ENCODE measurements at places on chromosomes 6 and 20. TPM values are rescaled to one million over a fixed set of nuclear protein-coding genes. Genes with fewer than 3 reads are reported as not detected.
A peak's percentile ranks its signal among the peaks of the same experiment; 100 is the strongest.

Gene LY6G5C
- total RNA-seq = 5.0 TPM

Gene SPTLC3
- 5.0 TPM for total RNA-seq

Gene PCK1
- not detected for total RNA-seq

Gene BICRAL
- 12.7 TPM for total RNA-seq

Gene GSTA1
- not detected for total RNA-seq

DNA sequence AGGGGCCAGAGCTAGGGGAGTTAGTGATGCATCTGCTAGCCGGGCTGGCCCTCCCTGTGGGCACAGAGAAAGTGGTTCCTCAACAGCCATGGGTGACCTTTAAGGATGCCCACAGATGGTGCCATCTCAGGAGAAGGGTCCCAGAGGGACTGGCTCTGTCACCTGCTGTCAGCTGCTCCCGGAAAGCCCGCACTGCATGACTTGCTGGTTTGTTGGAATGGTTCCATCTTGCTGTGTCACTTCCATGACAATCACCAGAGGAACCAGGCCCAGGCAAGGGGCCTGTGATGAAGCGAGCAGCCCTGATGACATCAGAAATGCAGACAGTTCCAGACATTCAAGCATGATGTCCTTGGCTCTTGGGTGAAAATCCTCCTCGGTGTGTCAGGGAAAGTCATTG lies 125.2 kb downstream of the PHACTR3 start:
- no peaks in the 10 kb centered on the region for H3K4me1 ChIP-seq
- H3K27me3 ChIP-seq = no peaks in the 10 kb centered on the region
- H3K4me3 ChIP-seq = no peak overlapping the region
- no peak overlapping the region for H3K27ac ChIP-seq

GRCh38 chr6:24902782-24903181 lies 33.0 kb downstream of the RIPOR2 start:
- H3K27me3 ChIP-seq = no peaks in the 10 kb centered on the region
- no peak for DNase-seq
- H3K27ac ChIP-seq = no peak overlapping the region
- no peak overlapping the region for H3K4me3 ChIP-seq

Gene EDN3
- not detected for total RNA-seq

DNA sequence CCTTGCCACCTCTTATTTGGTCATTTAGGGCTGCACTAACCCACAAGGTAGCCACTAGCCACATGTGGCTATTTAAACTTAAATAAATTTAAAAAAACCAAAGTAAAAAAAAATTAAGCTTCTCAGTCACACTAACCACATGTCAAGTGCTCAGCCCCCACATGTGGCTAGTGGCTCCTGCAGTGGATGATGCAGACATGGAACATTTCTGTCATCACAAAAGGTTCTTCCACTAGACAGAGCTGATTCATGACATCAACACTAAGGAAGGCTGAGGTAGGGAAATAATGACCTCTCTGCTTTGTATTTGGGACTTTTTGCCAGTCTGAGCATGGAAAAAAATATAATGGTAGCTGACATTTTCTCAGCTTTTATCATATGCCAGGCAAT lies 173.0 kb upstream of the FERMT1 start:
- no peaks in the 10 kb centered on the region for H3K27me3 ChIP-seq
- no peak overlapping the region for H3K27ac ChIP-seq
- no peak overlapping the region for H3K4me3 ChIP-seq
- DNase-seq = no peak
- H3K36me3 ChIP-seq = no peaks in the 10 kb centered on the region

DNA sequence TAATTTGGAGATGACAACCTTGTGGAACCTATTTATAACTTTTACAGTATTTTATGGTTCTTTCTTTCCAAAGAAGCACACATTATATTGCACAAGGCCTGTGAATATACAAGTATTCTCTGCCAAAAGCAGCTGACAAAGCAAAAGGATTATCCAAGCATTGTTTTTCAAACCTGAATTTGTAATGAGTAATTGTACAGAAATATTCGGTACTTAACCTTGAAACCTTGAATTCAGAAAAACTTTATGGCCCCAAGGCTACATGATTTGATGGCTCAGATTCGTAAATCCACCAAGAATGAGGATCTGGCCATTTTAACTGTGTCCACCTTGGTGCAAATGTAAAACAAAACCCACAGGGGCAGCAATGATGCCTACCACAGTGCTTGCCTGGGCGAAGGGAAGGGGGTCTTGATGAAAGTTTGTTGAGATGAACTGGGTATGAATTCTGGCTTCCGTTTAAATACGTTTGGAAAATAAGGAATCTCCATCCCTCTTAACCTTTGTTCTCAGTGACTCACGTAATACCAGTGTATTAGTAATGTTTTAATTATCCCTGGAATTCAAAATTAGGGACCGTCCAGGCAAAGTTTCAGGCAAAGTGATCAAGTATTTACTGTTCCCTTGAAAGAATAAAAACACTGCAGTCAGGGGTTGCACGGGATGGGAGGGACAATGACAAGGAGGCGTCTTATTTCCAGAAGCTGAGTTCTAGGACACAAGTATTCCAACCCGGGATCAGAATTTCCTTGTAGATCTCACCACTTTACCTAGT lies 2.7 kb upstream of the RBM24 start:
- no peaks in the 10 kb centered on the region for H3K36me3 ChIP-seq
- H3K27me3 ChIP-seq = no peaks in the 10 kb centered on the region
- no peak for DNase-seq

DNA sequence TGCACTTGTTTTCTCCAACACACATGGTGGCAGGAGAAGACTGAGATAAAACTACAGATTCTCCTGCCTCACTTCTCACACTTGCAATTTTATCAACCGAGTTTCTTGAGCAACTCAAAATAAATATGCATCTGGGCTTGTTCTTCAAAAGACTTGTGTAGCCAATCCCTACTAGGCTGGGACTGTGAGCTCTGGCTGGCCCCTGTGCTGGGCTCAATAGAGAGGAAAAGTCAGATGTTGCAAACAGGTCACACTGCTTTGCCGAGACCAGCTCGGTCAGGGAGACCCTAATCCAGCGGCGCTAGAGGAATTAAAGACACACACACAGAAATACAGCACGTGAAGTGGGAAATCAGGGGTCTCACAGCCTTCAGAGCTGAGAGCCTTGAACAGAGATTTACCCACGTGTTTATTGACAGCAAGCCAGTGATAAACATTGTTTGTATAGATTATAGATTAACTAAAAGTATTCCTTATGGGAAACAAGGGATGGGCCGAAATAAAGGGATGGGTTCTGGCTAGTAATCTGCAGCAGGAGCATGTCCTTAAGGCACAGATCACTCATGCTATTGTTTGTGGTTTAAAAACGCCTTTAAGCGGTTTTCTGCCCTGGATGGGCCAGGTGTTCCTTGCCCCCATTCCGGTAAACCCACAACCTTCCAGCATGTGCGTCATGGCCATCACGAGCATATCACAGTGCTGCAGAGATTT lies 32.7 kb downstream of the FAM50B start:
- H3K36me3 ChIP-seq = no peaks in the 10 kb centered on the region
- peaks cover 32% of the 10 kb centered on the region for H3K4me1 ChIP-seq
- no peak overlapping the region for H3K4me3 ChIP-seq
- no peak for DNase-seq

GRCh38 chr20:31806564-31807355 lies 12.4 kb upstream of the MYLK2 start:
- peaks cover 6% of the 10 kb centered on the region for H3K36me3 ChIP-seq
- no peaks in the 10 kb centered on the region for H3K27me3 ChIP-seq
- peak overlapping the region; percentile 65 for H3K27ac ChIP-seq

DNA sequence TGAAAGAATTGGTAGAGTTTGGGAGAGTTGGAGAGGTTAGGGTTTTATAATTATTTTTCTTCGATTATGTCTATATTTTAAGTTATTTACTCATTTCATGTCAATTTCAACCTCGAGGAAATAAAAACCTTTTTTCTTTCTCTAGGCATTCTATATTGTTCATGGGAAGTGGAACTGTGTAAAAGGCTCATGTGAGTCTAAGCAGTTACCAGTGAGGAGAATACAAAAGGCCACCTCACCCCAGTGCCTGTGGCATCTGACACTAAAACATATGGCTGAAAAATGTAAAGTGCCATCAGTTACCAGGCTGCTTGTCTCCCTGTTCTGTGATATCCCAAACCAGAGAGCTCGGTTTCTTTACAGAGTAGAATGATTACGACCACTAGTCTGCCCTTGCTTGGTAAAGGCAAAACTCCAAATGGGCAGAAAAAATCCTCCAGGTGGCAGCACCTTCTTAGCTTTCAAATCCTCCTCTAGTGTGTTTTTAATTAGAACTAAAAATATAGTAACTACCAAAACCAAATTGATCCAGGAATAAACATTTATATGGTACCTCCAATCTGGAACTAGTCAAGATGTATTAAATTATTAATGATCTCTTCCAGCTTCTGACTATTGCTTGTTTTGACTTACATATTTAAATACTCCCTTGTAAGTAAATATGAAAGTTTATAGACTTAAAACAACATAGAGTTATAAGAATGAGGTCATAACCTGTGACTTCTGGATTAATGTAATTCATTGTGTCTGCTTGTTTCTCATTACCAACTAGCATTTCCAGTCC lies 122.6 kb upstream of the MCHR2 start:
- DNase-seq = no peak
- peaks cover 39% of the 10 kb centered on the region for H3K4me1 ChIP-seq
- H3K27me3 ChIP-seq = peaks cover 6% of the 10 kb centered on the region
- H3K36me3 ChIP-seq = no peaks in the 10 kb centered on the region
- H3K4me3 ChIP-seq = no peak overlapping the region

DNA sequence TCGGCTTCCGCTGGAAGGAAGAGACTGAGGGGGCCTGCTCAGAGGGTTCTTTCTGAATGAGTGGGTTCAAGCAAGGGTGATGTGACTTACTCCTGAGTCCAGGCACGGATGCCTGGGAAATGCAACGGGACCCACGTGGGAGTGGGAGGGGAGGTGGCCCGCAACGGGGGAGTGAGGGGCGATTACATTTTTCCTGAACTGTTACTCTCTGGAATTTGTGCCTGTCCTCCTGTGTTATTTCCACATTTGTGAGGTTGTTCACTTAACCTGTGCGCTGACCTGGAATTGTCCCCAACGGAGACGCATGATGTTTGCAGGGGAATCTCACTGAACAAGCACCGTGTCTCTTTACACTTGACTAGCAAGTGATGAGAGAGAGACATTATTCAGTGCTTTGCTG lies 209.4 kb downstream of the CDH4 start:
- H3K36me3 ChIP-seq = no peaks in the 10 kb centered on the region
- no peaks in the 10 kb centered on the region for H3K27me3 ChIP-seq
- no peak overlapping the region for H3K27ac ChIP-seq
- peak; percentile 67 for DNase-seq
- H3K4me3 ChIP-seq = no peak overlapping the region
- H3K4me1 ChIP-seq = no peaks in the 10 kb centered on the region

Gene DNAH8
- total RNA-seq = 0.21 TPM

Gene COL9A1
- not detected for total RNA-seq

GRCh38 chr6:33108307-33108706 lies 32.5 kb downstream of the HLA-DPB1 start:
- no peaks in the 10 kb centered on the region for H3K4me1 ChIP-seq
- no peaks in the 10 kb centered on the region for H3K36me3 ChIP-seq
- H3K27me3 ChIP-seq = peaks cover 86% of the 10 kb centered on the region

DNA sequence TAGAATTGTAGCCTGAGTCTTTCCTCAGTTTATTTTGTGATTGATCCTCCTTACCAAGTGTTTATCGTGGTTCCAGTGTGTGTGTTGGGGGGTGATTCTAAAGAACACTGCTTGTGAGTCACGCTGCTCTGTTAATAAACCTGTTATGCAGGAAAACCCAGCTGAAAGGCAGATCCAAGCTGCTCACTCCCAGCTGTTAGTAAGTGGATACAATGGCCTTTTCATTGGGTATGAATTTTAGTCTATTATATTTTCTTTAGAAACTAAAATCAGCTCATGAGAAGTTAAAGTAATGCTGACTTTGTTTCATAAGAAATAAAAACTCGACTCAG lies 12.2 kb upstream of the DSTN start:
- H3K4me1 ChIP-seq = peaks cover 66% of the 10 kb centered on the region
- no peaks in the 10 kb centered on the region for H3K27me3 ChIP-seq
- no peaks in the 10 kb centered on the region for H3K36me3 ChIP-seq
- no peak for DNase-seq

Gene ACSS1
- total RNA-seq = 8.2 TPM

DNA sequence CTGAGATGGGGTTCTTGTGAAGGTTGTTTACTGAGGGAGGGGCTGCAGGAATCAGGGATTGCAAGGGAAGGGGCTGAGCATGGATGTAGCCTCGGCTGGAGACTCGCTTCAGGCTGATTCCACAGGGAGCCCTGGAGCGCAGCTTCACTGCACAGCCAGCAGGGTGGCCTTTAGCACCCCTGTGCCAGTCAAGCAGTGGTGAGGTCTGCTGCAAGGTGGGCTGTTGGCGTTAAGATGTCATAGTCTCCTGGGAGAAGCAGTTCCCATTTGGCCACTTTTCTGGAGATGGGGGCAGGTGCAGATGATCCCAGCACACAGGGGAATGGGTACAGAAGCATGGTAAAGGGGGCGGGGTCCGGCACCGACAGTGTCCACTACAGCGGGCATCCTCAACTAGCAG lies 126.3 kb downstream of the TOX2 start:
- no peaks in the 10 kb centered on the region for H3K36me3 ChIP-seq
- DNase-seq = peak; percentile 73
- H3K27me3 ChIP-seq = peaks cover 61% of the 10 kb centered on the region
- no peak overlapping the region for H3K27ac ChIP-seq
- no peak overlapping the region for H3K4me3 ChIP-seq

- DNase-seq = no peak
- no peaks in the 10 kb centered on the region for H3K27me3 ChIP-seq
- no peaks in the 10 kb centered on the region for H3K36me3 ChIP-seq
These were observed 129.6 kb downstream of the TAF4 start for GRCh38 chr20:61935926-61936700.

GRCh38 chr20:17661121-17661744 lies 20.8 kb downstream of the RRBP1 start:
- no peak overlapping the region for H3K4me3 ChIP-seq
- peaks cover 75% of the 10 kb centered on the region for H3K4me1 ChIP-seq
- H3K27ac ChIP-seq = peak overlapping the region; percentile 85
- H3K36me3 ChIP-seq = peaks cover 33% of the 10 kb centered on the region

- no peak for DNase-seq
- H3K4me1 ChIP-seq = no peaks in the 10 kb centered on the region
- H3K4me3 ChIP-seq = no peak overlapping the region
- no peaks in the 10 kb centered on the region for H3K36me3 ChIP-seq
- H3K27ac ChIP-seq = no peak overlapping the region
- peaks cover 41% of the 10 kb centered on the region for H3K27me3 ChIP-seq
These were observed 194.9 kb downstream of the GPX5 start for GRCh38 chr6:28720357-28721231.

Gene SYCP2
- 2.1 TPM for total RNA-seq

Gene GPX5
- total RNA-seq = not detected

Gene AKAP12
- 154 TPM for total RNA-seq

GRCh38 chr6:111718326-111718725 lies 112.6 kb upstream of the TRAF3IP2 start:
- no peak overlapping the region for H3K4me3 ChIP-seq
- H3K27me3 ChIP-seq = no peaks in the 10 kb centered on the region
- H3K27ac ChIP-seq = no peak overlapping the region
- DNase-seq = no peak
- peaks cover 32% of the 10 kb centered on the region for H3K36me3 ChIP-seq
